GM23338 (cell line): ENCODE measurements at places on chromosomes 7 and 10. TPM values are rescaled to one million over a fixed set of nuclear protein-coding genes. Genes with fewer than 3 reads are reported as not detected.
A peak's percentile ranks its signal among the peaks of the same experiment; 100 is the strongest.

DNA sequence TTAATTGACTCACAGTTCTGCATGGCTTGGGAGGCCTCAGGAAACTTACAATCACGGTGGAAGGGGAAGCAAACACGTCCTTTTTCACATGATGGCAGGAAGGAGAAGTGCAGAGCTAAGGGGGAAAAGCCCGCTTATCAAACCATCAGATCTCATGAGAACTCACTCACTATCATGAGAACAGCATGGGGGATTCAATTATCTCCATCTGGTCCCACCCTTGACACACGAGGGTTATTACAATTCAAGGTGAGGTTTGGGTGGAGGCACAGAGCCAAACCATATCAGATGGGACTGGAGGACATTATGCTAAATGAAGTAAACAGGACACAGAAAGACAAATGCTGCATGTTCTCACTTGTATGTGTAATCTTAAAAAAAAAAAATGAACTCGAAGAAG, 141.4 kb upstream of the HABP2 start:
- H3K27ac ChIP-seq, result no peak overlapping the region
- H3K27me3 ChIP-seq, result peaks cover 23% of the 10 kb centered on the region
- no peaks in the 10 kb centered on the region for H3K36me3 ChIP-seq
- H3K4me3 ChIP-seq, result no peak overlapping the region
- peaks cover 40% of the 10 kb centered on the region for H3K4me1 ChIP-seq

- no peaks in the 10 kb centered on the region for H3K36me3 ChIP-seq
- H3K4me1 ChIP-seq, result peaks cover 17% of the 10 kb centered on the region
- peak; percentile 77 for DNase-seq
- H3K4me3 ChIP-seq, result peak overlapping the region; percentile 52
- H3K27ac ChIP-seq, result no peak overlapping the region
Observed at GRCh38 chr7:43905956-43906330, 453 bp downstream of the URGCP start.

Gene LLCFC1
- total RNA-seq, result not detected in 2 replicates

- H3K27ac ChIP-seq, result no peak overlapping the region
- no peak overlapping the region for H3K4me3 ChIP-seq
- H3K4me1 ChIP-seq, result peaks cover 11% of the 10 kb centered on the region
- no peaks in the 10 kb centered on the region for H3K36me3 ChIP-seq
Observed at GRCh38 chr10:49361735-49362568, 33.9 kb downstream of the DRGX start.

GRCh38 chr7:134009314-134010110, 117.6 kb upstream of the LRGUK start:
- no peaks in the 10 kb centered on the region for H3K4me1 ChIP-seq
- H3K36me3 ChIP-seq, result no peaks in the 10 kb centered on the region
- H3K4me3 ChIP-seq, result no peak overlapping the region
- H3K27ac ChIP-seq, result no peak overlapping the region

Gene SP8
- 4.4 and 6.7 TPM in 2 replicates for total RNA-seq

DNA sequence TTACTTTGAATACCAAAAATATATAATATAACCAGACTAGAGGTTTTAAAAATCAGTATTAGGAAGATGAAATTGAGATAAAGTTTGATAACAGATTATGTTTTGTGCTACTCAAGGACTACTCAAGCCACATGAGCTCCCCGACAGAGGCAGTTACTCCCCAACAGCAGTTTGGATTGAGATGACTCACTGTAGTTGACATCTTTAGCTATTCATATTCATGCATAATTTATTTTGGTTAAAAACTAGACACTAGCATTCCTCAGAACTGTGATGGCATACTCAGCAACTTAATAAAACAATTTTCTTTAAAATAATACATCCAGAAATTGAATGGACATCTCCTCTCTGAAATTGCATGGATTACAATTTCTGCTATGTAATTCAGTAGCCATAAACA, 19.6 kb downstream of the PCLO start:
- no peak overlapping the region for H3K4me3 ChIP-seq
- no peaks in the 10 kb centered on the region for H3K36me3 ChIP-seq
- H3K4me1 ChIP-seq, result peaks cover 38% of the 10 kb centered on the region
- no peaks in the 10 kb centered on the region for H3K27me3 ChIP-seq

GRCh38 chr7:77812290-77812685, 13.7 kb downstream of the PHTF2 start:
- no peak overlapping the region for H3K4me3 ChIP-seq
- H3K27me3 ChIP-seq, result no peaks in the 10 kb centered on the region
- H3K4me1 ChIP-seq, result no peaks in the 10 kb centered on the region
- no peak for DNase-seq

DNA sequence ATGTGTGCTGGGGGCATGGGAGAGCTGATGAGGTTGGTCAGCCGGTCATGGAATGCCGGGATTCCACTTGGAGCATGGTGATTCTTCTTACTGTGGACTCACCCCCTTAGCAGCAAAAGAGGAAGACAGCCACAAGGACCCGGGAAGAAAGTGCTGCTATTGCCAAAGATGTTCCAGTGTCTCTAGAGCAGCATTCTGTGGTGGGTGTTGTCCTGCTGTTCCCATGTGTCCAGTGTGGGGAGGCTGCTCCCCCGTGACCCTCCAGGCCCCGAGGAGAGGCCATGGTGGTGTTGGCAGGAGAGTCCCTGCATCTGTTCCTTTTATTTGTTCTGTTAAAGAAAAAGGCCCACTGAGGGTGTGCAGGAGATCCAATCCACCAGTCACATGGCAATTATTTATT, 499.4 kb downstream of the RPS24 start:
- H3K4me3 ChIP-seq, result no peak overlapping the region
- no peaks in the 10 kb centered on the region for H3K36me3 ChIP-seq
- peaks cover 8% of the 10 kb centered on the region for H3K4me1 ChIP-seq
- no peak for DNase-seq
- no peak overlapping the region for H3K27ac ChIP-seq

- no peak overlapping the region for H3K4me3 ChIP-seq
- H3K36me3 ChIP-seq, result no peaks in the 10 kb centered on the region
- H3K4me1 ChIP-seq, result no peaks in the 10 kb centered on the region
- H3K27ac ChIP-seq, result no peak overlapping the region
- no peak for DNase-seq
Observed at GRCh38 chr7:28018020-28018419, 162.6 kb downstream of the JAZF1 start.

DNA sequence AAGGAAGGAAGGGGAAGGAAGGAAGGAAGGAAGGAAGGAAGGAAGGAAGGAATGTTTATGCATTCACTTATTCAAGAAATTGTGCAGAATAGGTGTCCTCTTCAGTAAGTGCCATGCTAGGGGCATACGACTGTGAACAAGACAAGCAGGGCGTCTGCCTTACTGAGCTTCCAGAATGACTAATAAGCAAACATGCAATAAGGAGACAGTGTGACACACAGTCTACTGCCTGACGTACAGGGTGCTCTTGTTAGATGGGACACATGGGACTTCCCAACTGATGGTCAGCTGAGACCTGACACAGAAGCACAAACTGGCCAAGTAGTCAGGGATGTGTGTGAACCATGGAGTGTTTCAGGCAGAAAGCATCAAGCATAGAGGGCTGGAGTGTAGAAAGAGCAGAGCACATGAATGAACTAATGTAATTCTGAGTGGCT, 18.2 kb downstream of the DNAJC12 start:
- no peak overlapping the region for H3K4me3 ChIP-seq
- no peaks in the 10 kb centered on the region for H3K36me3 ChIP-seq

Gene TRIM50
- 0.10 TPM in 1 of 2 replicates, not detected in the other for total RNA-seq

- no peak overlapping the region for H3K4me3 ChIP-seq
- H3K27me3 ChIP-seq, result no peaks in the 10 kb centered on the region
- H3K36me3 ChIP-seq, result no peaks in the 10 kb centered on the region
- DNase-seq, result peak; percentile 17
Observed at GRCh38 chr7:17369691-17370426, 71.4 kb downstream of the AHR start.

Gene RARRES2
- 164 and 169 TPM in 2 replicates for total RNA-seq

- no peak overlapping the region for H3K4me3 ChIP-seq
- no peak overlapping the region for H3K27ac ChIP-seq
- no peaks in the 10 kb centered on the region for H3K4me1 ChIP-seq
Observed at GRCh38 chr10:61812920-61813319, 88.6 kb upstream of the ARID5B start.
